ENCODE measurements at places on chromosomes 1 and 21.

- no peak for DNase-seq
These were observed 67.7 kb downstream of the SDCCAG8 start for GRCh38 chr1:243323491-243323890.

- DNase-seq = no peak
These were observed 27.0 kb downstream of the SERTAD4 start for GRCh38 chr1:210259561-210259960.

DNA sequence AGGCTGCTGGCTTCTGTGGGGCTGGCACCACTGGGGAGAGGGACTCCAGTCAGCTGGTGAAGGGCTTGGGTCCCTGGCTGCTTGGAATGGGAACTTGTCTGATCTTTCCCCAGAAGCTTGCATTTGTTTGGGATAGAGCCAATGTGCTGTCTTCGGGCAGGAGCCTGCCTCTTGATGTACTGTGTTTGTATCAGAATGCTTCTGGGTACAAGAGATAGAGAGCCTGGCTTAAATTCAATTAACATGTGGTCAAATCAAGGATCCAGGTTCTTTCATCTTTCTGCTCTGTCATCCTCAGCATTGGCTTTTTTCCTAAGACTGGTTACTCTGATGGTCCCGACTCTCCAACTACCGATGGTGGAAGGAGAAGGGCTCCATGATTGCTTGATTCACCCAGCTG, 16.0 kb upstream of the PROK1 start:
- no peak for DNase-seq

- no peak for DNase-seq
These were observed 30.2 kb upstream of the DISC1 start for GRCh38 chr1:231596337-231596791.

DNA sequence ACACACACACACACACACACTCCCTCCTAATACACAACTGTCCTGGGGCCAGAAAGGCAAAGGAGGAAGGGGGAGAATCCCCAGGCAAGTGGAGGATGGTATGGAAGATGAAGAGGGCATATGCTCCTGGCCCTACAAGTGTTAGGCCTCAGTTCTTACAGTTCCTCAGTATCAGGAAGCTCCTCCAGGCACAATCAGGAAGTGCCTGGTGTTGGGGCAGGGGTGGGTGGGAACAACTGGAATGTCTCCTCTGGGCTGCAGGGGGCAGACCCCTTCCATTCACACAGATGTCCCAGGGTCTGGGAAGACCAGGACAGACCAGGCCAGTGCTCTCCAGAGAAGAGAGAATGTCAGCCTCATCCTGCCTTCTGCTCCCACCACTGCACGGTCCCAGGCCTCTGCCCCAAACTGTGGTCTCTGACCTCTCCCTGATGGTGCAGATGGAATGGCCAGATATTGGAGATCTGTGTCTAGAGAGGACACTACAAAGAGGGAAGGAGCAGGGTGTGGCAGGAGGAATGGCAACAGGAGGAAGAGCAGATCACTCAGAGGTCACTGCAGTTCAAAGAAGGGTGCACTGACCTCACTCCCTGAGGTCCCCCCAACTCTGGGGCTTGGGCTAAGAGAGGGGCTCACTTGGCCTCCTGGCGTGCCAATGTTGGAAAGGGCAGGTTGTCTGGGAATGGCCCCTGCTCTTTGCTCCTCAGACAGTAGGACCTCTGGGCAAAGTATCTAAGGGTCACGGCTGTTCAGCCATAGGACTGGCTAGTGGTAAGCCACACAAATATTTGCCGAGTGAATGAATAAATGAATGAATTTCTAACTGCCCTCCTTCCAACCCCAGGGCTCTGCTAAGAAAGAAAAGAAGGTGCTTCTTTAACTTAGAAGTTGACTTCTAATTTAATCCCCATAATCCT, 2.5 kb upstream of the DENND2D start:
- DNase-seq = no peak

- DNase-seq = no peak
These were observed 1.2 kb downstream of the SDHB start for GRCh38 chr1:17052641-17053040.

- DNase-seq = no peak
These were observed 21.0 kb downstream of the SLC27A3 start for GRCh38 chr1:153795934-153796785.

GRCh38 chr1:30881319-30882181, 27.0 kb downstream of the SDC3 start:
- DNase-seq = no peak

DNA sequence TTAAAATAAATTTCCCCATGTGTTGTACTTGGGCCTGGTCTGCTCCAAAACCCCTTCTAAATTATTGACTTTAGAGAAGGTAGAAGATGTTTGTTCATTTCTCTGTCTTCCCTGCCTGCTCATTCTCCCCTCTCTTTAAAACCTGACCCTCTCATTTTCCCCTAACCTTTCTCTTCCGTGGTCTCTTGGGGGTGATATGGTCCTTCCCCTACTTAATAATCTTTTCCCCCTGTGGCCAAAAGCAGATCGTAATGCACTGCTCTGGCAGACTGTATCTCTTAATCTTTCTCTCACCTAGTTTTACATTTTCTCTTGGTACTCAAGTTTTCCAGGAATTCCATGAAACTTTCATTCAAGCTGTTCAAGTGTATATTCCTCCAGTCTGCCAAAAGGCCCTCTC, 301.7 kb downstream of the TTLL7 start:
- no peak for DNase-seq

- no peak for DNase-seq
These were observed 17.0 kb upstream of the BLACAT1 start for GRCh38 chr1:205472737-205473441.

DNA sequence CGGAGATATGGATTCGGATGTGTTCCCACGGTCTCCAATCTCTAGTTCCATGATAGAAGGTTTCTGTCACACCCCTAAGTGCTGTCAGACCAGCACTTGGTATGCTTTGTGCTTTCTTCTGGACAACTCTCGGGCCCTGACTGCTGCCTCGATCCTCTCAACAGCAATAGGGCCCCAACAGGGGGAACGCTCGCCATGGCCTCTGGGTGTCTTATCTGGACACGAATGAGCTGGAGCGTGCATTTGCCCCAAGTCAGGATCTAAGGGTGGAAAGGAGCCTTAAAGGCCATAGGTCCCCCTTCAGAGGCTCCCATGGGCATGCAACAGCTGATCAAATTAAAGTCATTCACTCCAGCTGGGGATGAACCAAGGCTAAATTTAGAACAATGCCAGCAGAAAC, 76.8 kb downstream of the TCP10L start:
- DNase-seq = no peak

Data from activated CD4-positive, alpha-beta T cell treated with anti-CD3 and anti-CD28 coated beads, Interleukin-2, amount 50 U/mL, for 4 hours (primary cell).